ENCODE measurements at places on chromosomes 1 and 21.

DNA sequence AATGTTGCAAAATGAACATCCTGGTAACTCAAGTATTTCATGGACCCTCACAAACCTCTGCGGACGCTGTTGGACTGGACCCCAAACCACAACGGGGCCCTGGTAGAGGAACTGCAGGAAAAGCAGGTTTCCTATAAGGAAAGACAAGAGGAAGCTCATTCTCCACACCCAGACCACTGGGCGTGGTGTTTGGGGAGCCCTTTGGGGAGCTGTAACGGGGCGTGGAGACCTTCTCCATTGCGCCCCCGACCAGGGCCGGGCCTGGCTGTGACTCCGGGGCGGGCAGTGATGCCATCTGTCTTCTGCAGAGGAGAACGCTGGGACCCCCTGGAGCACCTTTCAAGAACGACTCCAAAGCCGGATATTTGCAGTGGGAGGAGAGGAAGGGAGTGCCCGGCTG, 30.0 kb upstream of the AGPAT3 start:
- DNase-seq: no peak
- H3K27me3 ChIP-seq: peaks cover 66% of the 10 kb centered on the region
- peaks cover 10% of the 10 kb centered on the region for H3K4me1 ChIP-seq
- H3K4me3 ChIP-seq: no peak overlapping the region

- no peak overlapping the region for H3K4me3 ChIP-seq
- DNase-seq: no peak
- H3K27ac ChIP-seq: no peak overlapping the region
- H3K4me1 ChIP-seq: peaks cover 6% of the 10 kb centered on the region
Measured at GRCh38 chr1:38918568-38918967, 23.1 kb downstream of the RHBDL2 start.

GRCh38 chr21:32533053-32533452, 52.3 kb downstream of the TCP10L start:
- H3K4me1 ChIP-seq: peaks cover 8% of the 10 kb centered on the region
- no peak overlapping the region for H3K27ac ChIP-seq
- no peaks in the 10 kb centered on the region for H3K27me3 ChIP-seq
- DNase-seq: no peak

- DNase-seq: no peak
- no peaks in the 10 kb centered on the region for H3K36me3 ChIP-seq
- H3K27me3 ChIP-seq: peaks cover 20% of the 10 kb centered on the region
- no peak overlapping the region for H3K4me3 ChIP-seq
- H3K27ac ChIP-seq: no peak overlapping the region
Measured at GRCh38 chr1:30300669-30301068, 422.7 kb downstream of the MATN1 start.

GRCh38 chr1:7743346-7743745, 27.8 kb upstream of the VAMP3 start:
- no peak overlapping the region for H3K4me3 ChIP-seq
- peaks cover 1% of the 10 kb centered on the region for H3K27me3 ChIP-seq
- H3K36me3 ChIP-seq: peaks cover 3% of the 10 kb centered on the region

DNA sequence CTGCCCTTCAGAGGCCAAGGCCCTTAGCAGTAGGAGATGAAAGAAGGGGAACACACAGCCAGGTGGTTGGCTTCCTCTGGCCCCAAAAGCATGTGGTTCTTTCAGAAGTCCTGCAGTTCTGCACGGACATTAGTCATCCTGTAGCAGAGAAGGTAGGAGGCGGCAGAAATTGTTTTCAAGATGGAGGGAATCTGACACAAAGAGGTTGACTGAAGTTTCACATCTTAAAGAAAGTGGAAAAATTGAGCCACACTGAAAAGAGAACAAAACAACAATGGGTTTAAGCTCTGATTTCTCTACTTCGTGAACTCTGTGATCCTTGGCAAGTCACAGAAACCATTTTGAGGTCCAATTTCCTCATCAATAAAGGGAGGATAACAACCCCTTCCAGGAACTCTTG, 125.3 kb upstream of the DNAH14 start:
- H3K4me1 ChIP-seq: peaks cover 19% of the 10 kb centered on the region
- no peaks in the 10 kb centered on the region for H3K36me3 ChIP-seq
- H3K27ac ChIP-seq: peak overlapping the region; percentile 83
- peak; percentile 20 for DNase-seq
- peaks cover 5% of the 10 kb centered on the region for H3K27me3 ChIP-seq
- H3K4me3 ChIP-seq: no peak overlapping the region

DNA sequence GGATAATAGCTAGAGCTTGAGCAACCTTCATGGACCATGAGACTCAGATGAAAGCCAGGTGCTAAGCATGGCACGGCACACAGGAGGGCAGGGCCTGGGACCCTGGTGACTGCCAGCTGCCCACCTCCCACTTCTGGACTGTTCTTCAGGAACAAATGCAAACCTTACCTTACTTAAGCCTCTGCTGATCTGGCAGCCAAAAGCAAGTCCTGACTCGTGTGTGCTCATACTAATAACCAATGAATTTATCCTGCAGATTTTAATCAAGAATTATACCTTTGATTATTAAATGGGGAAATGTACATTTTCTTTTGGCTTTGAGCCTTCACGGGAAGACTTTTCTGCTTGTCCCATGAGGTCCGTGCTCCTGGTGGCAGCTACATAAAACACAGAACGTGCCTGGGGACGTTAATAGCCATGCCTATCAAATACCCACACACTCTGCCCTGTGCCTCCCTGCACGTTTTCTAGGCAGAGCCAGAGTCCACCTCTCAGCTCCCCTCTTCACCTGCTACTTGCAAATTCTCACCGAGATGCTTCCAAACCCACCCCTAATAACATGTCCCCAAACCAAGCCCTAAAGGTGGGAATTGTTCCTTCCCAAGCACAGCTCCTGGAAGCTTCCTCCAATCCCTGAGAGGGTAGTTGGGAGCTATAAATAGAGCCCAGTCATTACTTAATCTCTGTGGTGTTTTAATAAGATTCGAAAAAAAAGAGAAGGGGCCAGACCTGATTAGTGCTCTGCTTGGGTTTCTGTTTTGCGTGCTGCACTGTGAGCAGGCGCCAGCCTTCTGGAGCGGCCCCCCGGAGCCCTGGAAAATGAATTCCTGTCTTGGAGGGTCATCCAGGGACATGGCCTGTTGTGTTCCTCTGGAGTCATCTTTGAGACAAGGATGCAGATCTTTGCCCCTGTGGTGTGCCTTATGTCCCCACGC, 33.5 kb downstream of the SLC1A7 start:
- no peaks in the 10 kb centered on the region for H3K36me3 ChIP-seq
- no peak overlapping the region for H3K27ac ChIP-seq
- H3K4me3 ChIP-seq: no peak overlapping the region
- H3K27me3 ChIP-seq: peaks cover 7% of the 10 kb centered on the region

GRCh38 chr1:154207262-154207661, 1.1 kb upstream of the CFAP141 start:
- H3K27me3 ChIP-seq: no peaks in the 10 kb centered on the region
- H3K4me1 ChIP-seq: peaks cover 31% of the 10 kb centered on the region
- H3K27ac ChIP-seq: peak overlapping the region; percentile 71
- DNase-seq: no peak
- no peak overlapping the region for H3K4me3 ChIP-seq

DNA sequence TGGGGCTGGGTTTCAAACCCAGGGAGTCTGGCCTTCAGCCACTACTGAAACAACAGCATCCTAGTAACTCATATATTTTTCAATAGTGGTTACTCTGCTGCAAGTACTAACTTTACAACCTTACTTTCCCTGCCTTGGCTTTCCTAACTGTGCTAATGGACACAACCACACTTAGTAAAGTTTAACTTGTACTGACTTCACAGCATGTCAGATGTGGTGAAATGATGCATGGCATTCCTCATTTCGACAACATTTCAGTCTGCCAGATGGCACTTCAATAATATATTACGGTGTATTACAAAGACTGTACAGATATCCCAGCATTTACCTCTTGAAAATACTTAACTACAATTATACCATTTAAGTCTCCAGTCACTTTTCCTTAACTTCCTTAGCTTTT, 27.8 kb downstream of the LRRC7 start:
- H3K4me3 ChIP-seq: no peak overlapping the region
- H3K36me3 ChIP-seq: no peaks in the 10 kb centered on the region
- no peak overlapping the region for H3K27ac ChIP-seq
- DNase-seq: no peak
- H3K4me1 ChIP-seq: no peaks in the 10 kb centered on the region

DNA sequence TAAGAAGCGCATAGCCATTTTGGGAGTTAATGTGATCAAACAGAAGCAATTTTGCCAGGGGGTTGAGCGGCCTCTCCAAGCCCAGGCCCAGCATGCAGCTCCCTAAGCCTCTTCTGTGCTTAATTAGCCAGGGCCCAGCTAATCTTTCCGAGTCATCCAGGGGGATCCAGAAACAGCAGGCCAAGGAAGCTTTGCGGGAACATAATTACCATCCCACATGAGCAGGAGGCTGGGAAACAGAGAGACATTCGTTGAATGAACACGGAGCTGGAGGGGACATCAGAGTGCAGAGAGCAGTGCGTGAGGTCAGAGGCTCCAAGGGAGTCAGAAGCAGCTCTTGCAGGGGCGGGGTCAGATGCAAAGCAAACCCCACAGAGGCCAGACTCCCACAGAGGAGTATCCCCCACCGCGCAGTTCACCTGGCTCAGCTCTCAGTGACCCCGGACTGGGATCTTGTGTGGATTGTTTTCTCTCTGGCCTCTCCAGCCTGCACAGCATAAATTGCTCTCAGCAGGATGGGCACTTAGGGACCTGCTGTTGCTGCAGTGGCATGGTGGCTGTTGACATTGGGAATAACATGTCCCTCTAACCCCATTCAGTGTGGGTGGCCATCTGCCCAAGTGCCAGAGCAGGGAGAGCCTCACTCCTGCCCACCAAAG, 657.4 kb downstream of the AJAP1 start:
- DNase-seq: no peak
- H3K4me3 ChIP-seq: no peak overlapping the region
- H3K27ac ChIP-seq: no peak overlapping the region
- no peaks in the 10 kb centered on the region for H3K27me3 ChIP-seq

GRCh38 chr1:101299141-101299540, 62.3 kb downstream of the S1PR1 start:
- H3K36me3 ChIP-seq: peaks cover 2% of the 10 kb centered on the region
- H3K27me3 ChIP-seq: no peaks in the 10 kb centered on the region
- no peak for DNase-seq
- no peak overlapping the region for H3K4me3 ChIP-seq
- H3K27ac ChIP-seq: no peak overlapping the region
- H3K4me1 ChIP-seq: peaks cover 15% of the 10 kb centered on the region

DNA sequence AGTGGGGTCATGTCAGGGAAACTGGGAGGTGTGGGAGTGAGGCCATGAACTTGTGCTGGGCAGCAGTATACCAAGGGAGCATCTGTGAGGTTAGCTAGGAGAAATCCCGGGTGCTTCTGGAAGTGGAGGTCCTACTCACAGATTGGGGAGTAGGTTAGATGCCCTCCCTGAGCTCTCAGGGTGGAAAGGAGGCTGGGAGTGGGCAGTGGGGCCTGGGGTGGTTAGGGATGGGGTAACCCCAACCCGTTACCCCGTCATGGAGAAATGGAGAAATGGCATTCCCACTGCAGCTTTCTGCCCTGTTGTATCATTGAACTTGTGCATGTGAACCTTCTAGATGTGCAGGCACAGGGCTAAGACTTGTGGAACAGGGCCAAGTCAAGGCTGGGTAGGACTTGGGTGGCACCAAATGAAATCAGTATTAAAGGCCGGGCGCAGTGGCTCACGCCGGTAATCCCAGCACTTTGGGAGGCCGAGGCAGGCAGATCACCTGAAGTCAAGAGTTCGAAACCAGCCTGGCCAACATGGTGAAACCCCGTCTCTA, 27.2 kb downstream of the EXOC8 start:
- no peak overlapping the region for H3K27ac ChIP-seq
- no peak for DNase-seq
- no peak overlapping the region for H3K4me3 ChIP-seq
- H3K27me3 ChIP-seq: no peaks in the 10 kb centered on the region
- H3K36me3 ChIP-seq: no peaks in the 10 kb centered on the region

DNA sequence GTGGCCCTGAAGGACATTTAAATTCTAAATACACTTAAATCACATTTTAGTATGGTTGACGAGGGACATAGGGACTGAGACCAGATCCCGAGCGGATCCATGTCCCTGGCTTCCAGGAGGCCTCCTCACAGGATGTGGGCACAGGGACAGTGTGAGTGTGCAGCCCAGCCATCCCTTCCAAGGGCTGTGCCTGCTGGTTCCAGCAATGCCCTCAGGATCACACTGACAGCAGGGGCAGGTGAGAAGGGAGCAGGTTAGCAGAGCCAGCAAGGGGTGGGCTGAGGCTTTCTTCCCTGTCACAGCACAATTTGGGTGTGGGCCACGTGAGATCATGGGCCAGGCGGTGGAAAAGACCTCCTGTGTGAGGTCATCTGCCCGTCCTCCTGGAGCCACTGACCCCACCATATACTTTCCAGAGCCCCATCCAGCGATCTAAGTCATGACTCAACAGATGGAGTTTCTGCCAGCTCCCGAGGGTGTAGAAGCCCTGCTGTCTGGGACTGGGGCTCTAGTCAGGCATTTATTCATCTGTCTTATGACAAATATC, 37.0 kb upstream of the PRSS38 start:
- H3K27me3 ChIP-seq: no peaks in the 10 kb centered on the region
- H3K4me3 ChIP-seq: no peak overlapping the region
- no peak overlapping the region for H3K27ac ChIP-seq
- peaks cover 4% of the 10 kb centered on the region for H3K36me3 ChIP-seq

DNA sequence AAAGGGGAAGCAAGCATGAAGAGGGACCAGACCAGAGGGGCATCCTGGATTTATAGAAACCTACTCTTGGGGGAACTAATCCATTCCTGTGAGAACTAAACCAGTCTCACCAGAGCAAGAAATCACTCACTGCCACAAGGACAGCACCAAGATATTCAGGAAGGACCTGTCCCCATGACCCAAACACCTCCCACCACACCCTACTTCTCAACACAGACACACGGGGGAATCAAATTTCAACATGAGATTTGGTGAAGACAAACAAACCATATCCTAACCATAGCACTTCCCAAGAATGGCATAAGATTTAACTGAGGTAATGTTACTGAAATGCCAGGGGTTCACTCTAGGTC, 12.1 kb upstream of the POU2F1 start:
- DNase-seq: no peak
- peak overlapping the region; percentile 83 for H3K27ac ChIP-seq

GRCh38 chr1:209614151-209614420, 30.6 kb downstream of the CAMK1G start:
- no peak overlapping the region for H3K4me3 ChIP-seq
- H3K27me3 ChIP-seq: no peaks in the 10 kb centered on the region
- DNase-seq: no peak
- H3K36me3 ChIP-seq: no peaks in the 10 kb centered on the region
- no peak overlapping the region for H3K27ac ChIP-seq

GRCh38 chr21:42878678-42878992, 704 bp downstream of the WDR4 start:
- peak overlapping the region; percentile 95 for H3K27ac ChIP-seq
- H3K36me3 ChIP-seq: peaks cover 37% of the 10 kb centered on the region
- no peaks in the 10 kb centered on the region for H3K27me3 ChIP-seq
- DNase-seq: no peak
- peak overlapping the region; percentile 93 for H3K4me3 ChIP-seq
- H3K4me1 ChIP-seq: peaks cover 25% of the 10 kb centered on the region

GRCh38 chr1:241902391-241903065, 54.5 kb downstream of the EXO1 start:
- H3K4me1 ChIP-seq: no peaks in the 10 kb centered on the region
- H3K27ac ChIP-seq: no peak overlapping the region
- H3K4me3 ChIP-seq: no peak overlapping the region
- no peaks in the 10 kb centered on the region for H3K27me3 ChIP-seq
- peaks cover 6% of the 10 kb centered on the region for H3K36me3 ChIP-seq
- DNase-seq: no peak
